Stimulated activated CD4-positive, alpha-beta T cell treated with anti-CD3 and anti-CD28 coated beads, Interleukin-2, amount 100 ng/mL, for 24 hours (primary cell): ENCODE measurements at places on chromosomes 16 and 17.

GRCh38 chr16:2308089-2308962 lies 32.2 kb downstream of the ABCA3 start:
- DNase-seq, result no peak

GRCh38 chr17:6787081-6787693 lies 11.2 kb downstream of the FBXO39 start:
- no peak for DNase-seq

DNA sequence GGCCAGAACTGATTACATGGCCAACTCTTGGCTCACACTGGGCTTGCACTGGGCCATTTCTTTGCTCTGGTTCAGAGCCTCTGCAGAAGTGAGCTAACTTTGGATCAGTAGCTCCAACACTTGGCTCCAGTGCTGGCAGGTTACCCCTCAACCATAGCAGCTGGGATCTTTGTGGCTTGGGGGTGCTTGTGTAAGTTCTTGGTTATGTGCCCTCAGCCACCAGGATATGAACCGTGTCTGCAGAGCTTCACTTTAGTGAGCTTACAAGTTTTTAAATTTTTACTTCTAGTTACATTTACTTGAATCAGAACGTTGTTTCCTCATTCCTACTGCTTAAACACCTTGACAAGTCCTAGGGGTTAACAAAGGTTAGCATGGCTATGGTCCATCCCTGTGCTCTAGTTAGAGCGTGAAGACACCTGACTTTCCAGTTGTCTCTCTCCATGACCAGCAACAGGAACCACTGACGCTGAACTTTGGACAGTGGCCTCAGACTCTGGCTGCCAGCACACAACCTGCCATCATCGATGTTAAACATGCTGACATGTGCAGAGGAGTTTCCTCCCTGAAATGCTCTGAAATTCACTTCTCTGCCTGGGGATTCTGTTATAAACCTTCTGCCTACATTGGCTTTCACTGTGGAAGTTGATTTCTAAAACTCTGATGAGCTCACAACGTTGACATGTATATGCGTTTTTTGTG lies 4.1 kb downstream of the PDF start:
- no peak for DNase-seq

DNA sequence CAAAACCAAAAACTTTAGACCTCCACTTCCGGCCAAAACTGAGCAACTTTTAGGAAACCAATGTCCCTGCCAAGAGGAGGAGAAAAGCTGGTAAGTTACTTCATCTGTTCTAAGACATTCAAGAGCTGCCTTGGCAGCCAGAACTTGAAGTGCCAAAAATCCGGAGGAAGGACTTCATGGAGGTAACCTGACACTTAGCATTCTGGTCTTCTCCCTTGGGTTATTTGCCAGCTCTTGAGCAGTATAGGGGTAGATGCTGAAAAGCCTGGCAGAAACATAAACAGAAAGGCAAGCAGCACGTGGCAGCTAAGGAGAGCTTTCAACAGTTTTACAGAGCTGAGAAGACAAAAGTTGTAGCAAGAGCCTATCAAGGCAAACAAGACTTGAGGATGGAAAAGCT lies 53.2 kb downstream of the CDYL2 start:
- DNase-seq, result no peak

GRCh38 chr16:57537194-57537505 lies 779 bp upstream of the CCDC102A start:
- DNase-seq, result no peak

GRCh38 chr16:49342336-49343265 lies 31.0 kb upstream of the C16orf78 start:
- no peak for DNase-seq

GRCh38 chr16:47072158-47072557 lies 71.6 kb downstream of the NETO2 start:
- no peak for DNase-seq

DNA sequence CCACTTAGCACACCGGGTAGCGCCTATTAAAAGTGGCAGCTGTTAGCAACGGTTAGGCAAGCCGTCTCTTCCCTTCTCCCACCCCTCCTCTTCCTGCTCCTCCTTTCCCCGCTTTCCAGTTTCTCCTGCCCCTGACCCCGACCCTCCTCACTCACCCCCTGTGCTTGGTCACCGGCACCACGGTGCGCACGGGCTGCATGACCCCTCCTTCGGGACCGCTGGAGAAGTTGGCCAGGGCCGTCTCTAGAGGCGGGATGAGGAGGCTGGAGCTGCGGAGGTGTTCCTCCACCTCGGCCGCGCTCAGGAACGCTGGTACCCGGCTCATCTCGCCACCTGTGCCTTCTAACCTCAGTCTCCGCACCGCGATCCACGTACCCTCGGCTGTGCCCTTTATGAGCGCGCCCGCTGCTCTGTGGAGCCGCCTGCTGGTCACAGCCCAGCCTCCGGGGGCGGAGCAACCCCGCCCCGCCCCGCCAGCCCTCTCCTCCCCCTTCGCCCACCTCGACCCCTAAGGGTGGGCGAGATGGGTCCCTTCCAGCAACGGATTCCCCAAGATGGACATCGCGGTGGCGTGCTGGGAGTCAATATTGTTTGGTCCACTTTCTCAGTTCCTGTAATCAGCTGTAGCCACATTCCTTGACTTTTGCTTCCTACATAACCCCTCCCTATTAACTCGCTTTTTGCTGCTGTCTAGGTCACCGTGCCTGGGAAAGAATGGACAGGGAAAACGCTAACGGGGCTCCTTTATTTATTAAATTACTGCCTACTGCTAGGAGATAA lies at the start of gene CRYM:
TSS of gene CRYM (minus strand) at position 364 of the 780 bp plus-strand sequence. CDS start at position 325, 39 bp downstream.
- peak; percentile 69 for DNase-seq

- DNase-seq, result no peak
Measured at GRCh38 chr16:3687021-3687420, 30.3 kb downstream of the TRAP1 start.
